ENCODE measurements at places on chromosomes 13 and 19.

- no peak for DNase-seq
Observed at GRCh38 chr19:8615024-8615423, 4.5 kb upstream of the ADAMTS10 start.

GRCh38 chr19:29381353-29382203 is 144.2 kb upstream of the VSTM2B start:
- no peak for DNase-seq

DNA sequence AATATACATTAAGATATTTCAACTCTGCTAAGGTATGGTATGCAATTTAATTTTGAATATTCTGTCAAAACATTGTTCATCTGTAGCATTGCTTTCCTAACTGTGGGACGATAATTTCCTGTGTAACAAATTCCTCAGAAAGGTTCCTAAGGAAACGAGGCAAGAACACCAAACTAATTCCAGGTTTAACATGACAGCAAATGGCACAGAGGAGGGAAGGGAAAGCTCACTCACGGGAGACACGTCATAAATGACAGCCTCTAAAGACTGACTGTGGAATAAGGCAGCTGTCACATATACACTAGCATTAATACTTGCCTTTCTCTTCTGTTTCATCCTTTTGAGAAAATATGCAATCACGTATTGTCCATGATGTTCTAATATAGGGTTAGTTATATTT is 380.6 kb downstream of the LIG4 start:
- DNase-seq = no peak

DNA sequence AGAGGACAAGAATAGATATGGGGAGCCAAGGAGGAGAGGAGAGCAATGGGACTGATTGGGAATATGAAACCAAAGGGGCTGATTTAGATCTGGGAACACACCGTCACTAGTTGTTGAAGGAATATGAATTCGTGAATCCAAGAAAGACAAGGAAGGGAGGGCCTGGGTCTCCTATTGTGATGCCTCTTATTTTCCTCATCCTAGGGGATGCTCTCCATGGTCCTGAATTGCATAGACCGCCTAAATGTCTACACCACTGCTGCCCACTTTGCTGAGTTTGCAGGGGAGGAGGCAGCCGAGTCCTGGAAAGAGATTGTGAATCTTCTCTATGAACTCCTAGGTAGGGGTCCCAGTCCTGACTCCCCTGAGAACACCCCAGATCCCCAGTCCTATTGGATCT is 21.5 kb downstream of the RYR1 start:
- DNase-seq = peak; percentile 17

- DNase-seq = no peak
Observed at GRCh38 chr13:28501547-28501946, 6.6 kb upstream of the FLT1 start.

DNA sequence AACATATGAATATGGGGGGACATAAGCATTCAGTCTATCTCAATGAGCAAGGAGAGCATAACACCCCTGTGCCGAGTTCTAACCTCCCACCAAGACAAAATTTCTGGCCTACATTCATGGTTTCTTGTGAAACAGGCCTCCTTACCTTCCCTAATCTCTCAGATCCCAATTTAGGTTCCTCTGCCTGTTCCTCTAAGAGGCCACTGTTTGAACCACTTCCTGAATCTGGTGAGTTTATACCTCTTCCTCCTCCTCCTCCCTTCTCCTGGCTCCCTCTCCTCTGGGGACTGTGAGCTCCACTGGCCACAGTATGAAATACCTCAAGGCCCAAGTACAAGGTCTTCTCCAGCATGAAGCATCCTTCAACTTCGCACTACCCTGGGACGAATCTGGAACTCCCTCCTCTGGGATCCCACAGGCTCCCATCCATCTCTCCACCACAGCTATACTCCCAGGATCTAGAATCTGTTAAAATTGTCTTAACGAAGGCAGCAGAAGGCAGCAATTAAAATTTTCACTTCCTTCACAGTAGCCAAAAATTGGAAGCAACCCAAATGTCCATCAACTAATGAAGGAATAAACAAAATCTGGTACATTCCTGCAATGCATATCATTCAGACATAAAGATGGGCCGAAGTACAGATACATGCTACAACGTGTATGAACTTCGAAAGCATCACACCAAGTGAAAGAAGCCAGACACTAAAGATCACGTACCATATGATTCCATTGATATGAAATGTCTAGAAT is 7.8 kb upstream of the SIGLECL1 start:
- no peak for DNase-seq

GRCh38 chr13:76944456-76944855 is 3.9 kb upstream of the ACOD1 start:
- DNase-seq = no peak

DNA sequence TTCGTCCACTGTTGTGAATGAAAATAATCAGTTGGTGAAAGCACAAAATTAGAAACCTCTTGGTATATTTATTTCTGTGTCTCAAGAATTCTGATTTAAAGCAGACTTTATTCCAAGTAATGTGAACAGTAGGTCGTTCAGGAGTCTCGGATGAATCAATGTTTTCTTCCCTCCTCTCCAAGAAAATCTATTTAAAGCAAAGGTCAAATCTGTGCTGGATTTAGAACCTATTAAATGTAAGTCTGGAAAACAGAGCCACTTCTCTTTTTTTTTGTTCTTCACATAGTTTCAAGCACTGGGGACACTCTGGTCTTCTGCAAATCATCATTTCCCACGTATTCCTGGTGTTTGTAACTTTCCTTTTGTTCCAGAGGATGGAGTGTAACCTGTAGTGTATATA is 312.7 kb downstream of the ATP8A2 start:
- DNase-seq = no peak

DNA sequence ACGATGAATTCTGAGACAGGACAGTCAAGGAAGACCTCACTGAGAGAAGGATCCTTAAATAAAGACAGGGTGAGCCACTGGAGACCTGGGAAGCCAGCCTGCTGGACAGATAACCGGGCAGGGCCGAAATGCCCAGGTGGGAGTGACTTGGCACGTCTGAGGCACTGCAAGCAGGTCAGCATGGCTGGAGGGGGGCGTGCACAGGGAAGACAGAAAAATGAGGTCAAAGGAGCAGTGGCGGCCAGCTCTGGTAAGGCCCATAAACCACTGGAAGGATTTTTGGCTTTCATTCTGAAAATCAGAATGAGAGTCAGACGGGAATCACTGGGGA is 5.8 kb upstream of the ATP1A3 start:
- no peak for DNase-seq

GRCh38 chr19:28847468-28847867 is 365.5 kb downstream of the UQCRFS1 start:
- no peak for DNase-seq

- DNase-seq = no peak
Observed at GRCh38 chr13:113273851-113274590, 23.0 kb upstream of the LAMP1 start.

- no peak for DNase-seq
Observed at GRCh38 chr19:38806371-38806770, 6.4 kb downstream of the LGALS4 start.

GRCh38 chr19:8438236-8438635 is 6.5 kb upstream of the HNRNPM start:
- no peak for DNase-seq

DNA sequence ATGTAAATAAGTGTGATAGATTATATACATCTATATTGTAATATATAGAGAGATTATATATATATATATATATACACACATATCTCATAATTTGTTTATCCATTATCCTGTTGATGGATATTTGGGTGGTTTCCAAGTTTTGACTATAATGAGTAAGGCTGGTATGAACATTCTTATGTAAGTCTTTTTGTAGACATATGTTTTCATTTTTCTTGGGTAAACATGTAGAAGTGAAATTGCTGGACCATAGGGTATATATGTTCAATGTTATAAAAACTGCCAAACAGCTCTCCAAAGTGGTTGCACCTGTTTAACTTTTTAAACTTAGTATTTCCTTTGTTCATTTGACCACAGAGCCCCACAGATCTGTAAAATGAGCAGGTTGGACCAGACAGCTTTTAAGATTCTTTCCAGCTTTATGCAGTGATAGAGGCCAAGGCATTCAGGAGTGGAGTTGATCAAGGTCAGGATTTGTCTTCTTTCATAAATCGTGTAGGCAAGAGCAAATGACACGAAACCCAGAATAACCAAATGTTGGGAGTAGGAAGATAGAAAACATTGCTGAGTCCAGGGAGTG is 21.7 kb upstream of the KATNAL1 start:
- no peak for DNase-seq

DNA sequence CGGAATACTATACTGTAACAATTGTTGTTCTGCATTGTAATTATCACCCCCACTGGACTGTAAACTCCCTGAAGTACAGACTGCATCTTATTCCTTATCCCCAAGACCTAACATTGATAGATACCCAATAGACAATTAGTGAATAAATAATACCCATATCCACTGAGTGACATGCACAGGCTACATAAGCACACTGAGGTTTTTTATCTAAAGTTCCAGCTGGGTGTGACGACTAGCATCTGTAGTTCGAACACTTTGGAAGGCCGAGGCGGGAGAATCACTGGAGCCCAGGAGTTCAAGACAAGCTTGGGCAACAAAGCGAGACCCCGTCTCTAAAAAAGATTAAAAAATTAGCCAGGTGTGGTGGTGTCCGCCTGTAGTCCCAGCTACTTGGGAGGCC is 2.5 kb downstream of the KPNA3 start:
- DNase-seq = no peak

GRCh38 chr19:45716359-45717130 is 14.2 kb downstream of the FBXO46 start:
- no peak for DNase-seq

DNA sequence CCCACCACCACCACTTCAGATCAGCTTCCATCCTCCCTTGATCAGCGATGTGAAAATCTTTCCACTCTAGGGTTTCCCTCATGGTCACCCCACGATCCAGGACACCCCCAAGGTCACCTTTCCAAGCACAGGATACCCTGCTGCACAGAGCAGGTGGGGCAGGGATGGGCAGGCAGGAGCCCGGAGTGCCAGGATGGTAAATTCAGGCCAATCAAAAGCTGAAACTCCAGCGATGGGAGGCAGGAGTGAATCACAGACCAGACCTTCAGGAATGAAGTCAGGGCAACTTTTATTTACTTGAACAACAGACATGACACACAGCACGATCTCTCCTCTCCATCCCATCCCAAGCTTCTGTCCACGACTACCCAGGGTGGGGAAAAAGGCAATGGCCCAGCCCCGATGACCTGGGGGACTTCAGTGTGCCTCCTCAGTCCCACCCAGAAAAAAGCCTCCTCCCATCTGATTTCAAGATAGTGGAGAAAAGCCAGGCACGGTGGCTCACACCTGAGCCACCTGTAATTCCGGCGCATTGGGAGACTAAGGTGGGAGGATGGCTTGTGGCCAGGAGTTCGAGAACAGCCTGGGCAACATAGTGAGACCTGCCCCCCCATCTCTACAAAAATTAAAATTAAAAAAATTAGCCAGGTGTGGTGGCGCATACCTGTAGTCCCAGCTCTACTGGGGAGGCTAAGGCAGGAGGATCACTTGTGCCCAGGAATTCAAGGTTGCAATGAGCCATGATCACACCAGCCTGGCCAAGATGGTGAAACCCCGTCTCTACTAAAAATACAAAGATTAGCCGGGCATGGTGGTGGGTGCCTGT is 39.2 kb downstream of the ZSWIM4 start:
- DNase-seq = no peak

GRCh38 chr19:33300009-33300893 is 2.1 kb downstream of the CEBPA start:
- no peak for DNase-seq

- DNase-seq = no peak
Observed at GRCh38 chr13:34243403-34243802, 425.5 kb downstream of the RFC3 start.

DNA sequence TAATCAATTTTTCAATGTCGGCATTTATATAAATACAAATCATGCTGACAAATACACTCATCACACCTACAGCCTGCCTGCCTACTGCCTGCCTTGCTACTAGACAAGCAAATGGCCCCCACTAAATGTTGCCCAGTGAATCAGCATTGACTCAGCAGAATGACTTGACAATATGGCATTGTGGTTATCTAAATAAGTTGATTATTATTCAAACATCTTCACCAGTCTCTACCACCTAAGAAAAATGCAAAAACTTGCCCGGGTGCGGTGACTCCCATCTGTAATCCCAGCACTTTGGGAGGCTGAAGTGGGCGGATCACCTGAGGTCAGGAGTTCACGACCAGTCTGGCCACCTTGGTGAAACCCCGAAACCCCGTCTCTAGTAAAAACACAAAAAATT is 296.1 kb downstream of the PCDH9 start:
- DNase-seq = no peak

DNA sequence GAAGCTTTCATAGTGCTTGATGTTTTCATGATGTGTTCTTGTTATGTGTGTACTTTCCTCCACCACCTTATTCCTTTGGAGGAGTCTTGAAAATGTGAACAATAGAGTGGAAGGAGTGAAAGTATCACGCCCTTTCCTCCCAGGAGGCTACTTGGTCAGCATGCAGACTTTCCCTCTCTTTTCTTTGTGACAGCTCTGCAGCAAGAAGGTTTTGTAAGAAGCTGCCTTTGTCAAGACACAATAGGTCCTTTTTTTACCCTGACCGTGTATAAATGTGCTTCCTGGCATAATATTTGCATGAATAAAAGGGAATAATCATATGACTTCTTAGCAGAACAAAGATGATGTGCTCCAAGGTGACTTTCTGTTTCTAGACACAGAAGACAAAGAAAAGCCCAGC is 882.6 kb upstream of the SLITRK5 start:
- DNase-seq = no peak

- peak; percentile 78 for DNase-seq
Observed at GRCh38 chr19:43618921-43619261, 538 bp downstream of the ZNF428 start.

DNA sequence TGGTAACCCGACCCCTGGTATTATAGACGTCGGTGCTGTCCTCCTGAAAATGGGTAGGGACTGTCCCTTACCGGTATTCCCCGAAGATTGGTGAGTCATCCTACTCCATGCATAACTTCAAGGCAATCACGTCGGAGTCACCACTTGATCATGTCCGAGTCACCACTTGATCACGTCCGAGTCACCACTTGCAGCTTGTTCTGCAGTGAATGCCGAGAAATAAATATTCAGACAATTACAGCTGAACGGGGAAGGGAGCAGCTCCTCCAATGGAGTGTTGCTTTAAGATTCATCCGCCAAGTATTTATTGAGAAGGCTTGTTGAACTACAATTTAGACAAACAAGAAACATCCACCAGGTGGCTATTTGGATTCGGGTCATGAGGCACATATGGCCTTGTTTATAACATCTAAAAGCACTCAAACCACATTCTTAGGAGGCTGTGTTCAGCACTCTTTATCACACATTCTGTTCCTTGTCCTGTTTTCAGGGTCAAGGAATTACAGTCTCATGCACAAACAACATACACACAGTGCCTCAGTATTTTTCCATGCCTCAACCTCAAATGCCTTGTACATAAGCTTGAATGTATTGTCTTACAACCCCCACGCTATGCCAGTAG is 43.1 kb downstream of the ZNF726 start:
- no peak for DNase-seq

DNA sequence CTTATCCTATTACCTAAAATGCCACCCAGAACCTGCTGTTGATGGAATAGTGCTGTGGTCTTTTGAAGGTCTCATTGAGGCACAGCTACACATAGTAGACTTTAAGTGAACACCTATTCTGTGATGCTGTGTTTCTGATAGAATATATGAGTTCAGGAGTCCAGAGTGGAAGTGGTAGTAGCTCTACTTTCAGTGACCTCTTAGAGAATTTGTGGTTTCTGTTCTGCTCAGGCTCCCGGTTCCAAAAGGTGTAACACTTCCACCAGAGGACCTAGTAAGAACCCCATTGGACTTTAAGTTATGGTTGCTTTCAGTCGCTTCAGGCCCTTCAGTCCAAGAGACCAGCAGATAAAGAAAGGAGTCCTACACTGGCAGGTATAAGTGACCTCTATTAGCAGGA is 11.4 kb upstream of the MYCBP2 start:
- DNase-seq = no peak
